Femur (tissue), 1 donor: ENCODE measurements at places on chromosomes 4 and X.

DNA sequence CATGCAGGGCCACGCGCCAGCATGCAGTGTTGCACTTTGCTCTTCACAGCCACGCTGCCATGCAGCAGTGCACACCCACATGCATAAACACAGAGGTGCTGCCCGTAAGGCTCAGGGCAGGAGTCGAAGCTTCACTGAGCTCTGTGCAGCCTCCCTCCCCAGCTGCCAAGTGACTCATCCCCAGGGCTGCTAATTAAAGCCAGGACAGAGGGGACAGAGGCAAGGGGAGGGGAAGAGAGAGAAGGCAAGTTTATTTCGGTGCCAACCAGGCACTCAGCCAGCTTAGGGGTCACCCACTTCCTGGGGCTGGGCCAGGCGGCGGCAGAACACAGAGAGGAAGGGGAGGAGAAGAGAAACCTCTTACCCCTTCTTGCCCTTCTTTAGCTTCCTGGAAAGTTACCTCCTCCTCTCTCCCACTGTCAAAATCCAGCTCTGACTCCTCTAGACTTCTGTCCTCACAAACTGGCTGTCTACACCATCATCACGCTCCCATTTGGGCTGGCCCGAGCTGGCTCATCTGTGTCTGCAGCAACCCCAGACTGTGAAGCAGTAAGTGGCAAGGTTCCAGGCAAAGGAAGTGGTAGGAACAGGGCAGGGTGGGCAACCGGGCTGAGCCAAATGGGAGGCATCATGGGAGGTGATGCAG, 6.2 kb upstream of the IQSEC2 start:
- DNase-seq = peak; percentile 69

DNA sequence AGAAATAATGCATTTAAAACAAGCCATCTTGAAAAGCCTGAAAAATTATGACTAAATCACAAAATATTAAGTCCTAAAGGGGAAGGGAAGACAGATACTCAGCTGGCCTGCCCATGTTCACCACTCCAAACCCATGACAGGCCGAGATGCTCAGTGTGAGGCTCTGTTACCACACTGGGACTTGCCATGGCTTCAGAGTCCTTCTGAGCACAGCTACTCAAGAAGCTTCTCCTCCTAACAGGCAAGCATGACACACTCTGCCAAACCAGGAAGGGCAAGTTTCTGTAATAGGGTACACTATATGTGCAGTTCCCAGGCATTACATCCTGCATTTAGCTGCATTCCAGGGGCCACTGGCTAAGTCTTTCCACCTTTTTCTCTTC, 34.0 kb upstream of the CYBB start:
- no peak for DNase-seq

DNA sequence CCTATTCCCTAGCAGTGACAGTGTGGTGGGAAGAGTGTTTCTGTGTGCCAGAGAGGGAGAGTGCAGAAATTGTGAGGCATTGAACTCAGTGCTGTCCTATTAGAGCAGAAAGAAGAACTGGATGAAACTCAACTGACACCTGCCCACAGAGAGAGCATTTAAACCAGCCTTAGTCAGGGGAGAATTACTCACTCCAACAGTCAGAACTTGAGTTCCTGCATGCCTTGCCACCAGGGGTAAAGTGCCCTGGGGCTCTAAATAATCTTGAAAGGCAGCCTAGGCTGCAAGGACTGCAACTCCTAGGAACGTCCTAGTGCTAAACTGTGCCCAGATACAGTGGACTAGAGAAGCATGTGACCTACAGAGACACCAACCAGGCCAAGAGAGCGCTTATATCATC, 12.8 kb downstream of the CYSLTR1 start:
- DNase-seq = no peak

DNA sequence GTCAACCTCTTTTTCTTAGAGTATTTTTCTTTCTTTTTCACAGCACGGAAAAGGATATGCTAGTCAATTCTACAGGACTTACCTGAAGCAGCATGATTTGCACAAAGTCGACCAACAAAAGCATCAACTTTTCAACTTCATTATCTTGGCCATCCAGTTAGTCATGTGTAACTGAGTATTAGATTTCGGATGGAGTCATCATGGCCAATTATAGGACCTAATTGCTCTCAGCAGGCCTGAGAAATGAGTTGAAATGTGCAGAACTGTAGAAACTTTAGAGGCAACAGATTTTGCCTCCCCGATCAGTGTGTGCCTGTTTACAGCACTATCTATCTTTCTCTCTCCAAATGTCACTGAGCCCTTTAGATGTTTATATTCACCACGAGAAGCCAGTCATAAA, 41.0 kb downstream of the PCDH10 start:
- no peak for DNase-seq

GRCh38 chrX:16953606-16954211, 7.3 kb downstream of the REPS2 start:
- no peak for DNase-seq

DNA sequence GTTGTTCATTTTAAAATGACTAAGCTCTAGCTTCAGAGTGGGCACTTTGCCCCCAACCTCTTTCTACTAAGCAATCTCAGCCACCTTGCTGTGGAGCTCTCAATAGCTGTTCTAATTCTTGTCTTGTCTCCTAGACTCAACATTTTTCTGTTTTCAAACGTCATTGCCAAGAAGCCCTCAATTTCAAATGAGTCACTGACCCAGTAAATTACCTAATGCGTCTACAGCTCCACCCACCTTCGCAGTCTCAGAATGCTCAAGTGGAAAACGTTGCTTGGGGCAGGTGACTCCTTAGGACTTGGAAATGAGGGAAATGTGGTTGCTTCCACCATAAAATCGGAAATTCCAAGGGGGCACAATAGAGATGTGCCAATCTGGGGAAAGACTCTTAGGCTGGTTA, 59.0 kb downstream of the ING2 start:
- no peak for DNase-seq

DNA sequence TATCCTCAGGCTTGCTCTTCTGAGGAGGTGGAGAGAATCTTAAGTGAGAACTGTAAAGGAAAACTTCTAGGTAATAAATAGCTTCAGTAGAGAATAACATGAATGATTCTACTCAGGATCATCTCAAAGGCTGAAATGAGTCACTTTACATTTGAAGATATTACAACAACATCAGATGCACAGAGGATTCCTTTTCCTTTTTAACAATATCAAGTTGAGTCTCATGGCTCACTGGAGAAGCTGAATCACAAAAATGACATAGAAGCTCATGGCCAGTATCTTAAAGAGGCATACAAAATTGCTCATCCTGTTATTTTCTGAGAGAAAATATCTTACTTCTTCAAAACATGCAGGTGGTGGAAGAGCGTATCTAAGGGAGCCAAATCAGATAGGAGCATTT, 72.5 kb upstream of the EMCN start:
- no peak for DNase-seq

DNA sequence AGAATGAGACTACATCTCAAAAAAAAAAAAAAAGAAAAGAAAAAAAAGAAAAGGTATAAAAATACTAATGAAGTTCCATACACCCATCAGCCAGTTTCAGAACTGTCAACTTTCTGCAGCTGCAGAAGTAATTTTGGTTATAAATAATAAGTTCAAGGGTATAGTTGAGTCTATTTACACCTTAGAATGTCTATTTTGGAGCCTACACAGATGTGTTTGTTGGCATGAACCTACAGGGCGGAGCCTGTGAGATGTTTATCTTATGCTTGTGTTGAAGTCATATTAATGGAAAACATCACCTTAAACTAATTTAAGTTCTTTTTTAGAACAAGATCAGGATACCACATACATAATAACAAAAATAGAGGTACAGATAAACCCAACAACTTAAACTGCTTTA, 85.8 kb downstream of the RAPGEF2 start:
- DNase-seq = no peak

GRCh38 chr4:153804722-153805121, 15.8 kb upstream of the SFRP2 start:
- no peak for DNase-seq

DNA sequence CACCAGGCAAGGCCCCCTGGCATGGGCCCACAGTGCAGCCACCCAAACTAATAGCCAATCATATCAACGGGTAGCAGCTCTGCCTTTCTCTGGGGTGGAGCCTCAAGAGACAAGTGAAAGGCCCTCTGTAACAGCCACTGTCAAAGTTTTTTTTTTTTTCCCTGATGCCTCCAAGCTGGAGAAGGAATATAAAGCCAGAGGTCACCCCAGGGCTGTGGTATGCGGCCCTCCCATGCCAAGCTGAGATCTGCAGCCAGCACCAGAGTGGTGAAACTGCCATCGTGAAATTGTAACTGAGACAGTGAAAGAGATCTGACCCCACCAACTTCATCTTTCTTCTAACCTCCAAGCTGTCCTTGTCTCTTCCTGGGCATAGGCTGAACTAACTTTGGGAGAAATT, 407.0 kb downstream of the KLHL4 start:
- DNase-seq = no peak

DNA sequence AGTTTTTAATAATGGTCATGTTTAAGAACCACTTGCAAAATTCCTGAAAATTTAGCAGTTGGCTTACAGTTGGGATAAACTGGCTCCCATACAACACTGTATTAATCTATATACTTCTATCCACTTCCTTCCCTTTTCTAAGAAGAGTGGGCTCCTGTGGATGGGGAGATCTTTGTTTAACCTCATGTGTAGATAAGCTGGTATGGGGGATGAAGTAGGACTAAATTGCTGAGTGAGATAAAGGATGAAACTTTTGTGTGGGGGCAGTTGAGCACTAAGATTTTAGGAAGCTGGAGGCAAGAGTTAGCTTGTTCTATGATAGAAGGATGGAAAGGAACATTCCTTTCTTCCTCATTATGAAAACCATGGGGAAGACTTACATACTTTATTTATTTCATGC, 54.6 kb upstream of the ATP8A1 start:
- DNase-seq = no peak

DNA sequence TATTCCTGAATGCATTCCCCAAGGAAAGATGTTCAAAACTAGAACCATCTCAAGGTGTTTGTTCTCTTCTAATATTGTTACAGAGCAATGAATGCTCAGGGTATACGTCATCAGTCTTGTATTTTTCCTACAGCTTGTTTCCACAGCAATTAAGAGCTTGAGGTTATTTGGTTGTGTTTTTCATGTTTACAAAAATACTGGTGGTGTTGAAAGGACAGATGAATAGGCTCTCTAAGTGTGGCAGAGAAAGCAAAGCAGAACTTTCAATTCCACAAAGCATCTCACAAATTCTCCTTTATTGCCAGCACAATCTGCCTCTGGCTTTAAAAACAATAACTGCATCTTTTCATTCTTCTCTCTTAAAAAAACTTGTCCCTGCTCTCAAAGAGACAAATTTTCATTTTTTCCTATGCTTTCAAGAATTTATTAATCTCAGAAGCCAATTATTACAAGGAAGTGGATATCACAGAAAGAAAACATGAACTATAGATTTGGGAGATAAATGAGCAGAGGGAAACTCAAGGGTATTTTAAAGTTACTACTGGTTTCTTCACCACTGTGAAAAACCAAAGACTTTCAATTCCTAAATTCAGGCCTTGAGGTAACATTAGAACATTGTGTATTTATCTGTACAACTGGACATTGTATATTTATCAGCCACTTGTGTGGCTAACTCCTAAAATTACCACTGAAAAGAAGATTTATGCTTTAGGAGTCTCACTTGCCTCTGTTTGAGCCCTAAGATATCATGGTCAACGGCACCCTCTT, 49.2 kb downstream of the DDX53 start:
- DNase-seq = no peak

DNA sequence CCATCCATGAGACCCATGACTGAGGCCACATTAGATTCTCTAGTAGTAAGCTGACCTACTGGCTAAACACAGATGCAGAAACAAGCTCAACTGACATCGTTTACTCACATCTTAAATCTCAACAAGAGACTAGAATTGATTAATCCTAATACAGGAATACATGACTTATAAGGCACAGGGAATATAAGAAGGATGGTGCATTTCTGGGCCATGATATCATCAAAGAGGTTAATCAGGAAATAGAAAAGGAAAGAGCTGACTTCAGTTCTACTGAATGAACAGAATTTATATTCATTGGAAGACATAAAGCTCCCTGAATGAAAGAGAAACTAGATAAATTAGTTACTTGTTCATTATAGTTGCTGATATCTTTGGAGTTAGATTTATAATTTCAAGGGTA, 1406.5 kb downstream of the STIM2 start:
- DNase-seq = no peak

DNA sequence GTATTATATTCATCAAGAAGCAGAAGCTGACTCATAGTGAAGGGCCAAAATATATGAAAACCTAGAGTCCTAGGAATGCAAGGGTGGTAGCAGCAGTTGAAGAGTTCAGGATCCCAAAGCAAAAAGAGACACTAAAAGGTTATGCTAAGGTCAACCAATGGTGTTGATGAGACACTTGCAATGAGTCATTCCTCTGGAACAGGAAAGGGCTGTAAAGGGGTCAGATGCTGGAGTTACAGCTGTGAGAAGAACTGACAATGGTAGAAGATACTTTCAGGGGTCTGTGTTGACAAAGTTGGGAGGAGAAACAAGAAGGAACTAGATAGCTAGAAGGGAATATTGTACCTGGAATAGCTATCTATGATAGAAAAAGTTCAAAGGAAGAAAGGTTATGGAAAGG, 47.5 kb downstream of the ZGRF1 start:
- DNase-seq = no peak

GRCh38 chr4:154741131-154741665, 2.6 kb upstream of the LRAT start:
- DNase-seq = no peak

GRCh38 chr4:20463176-20463430, 211.4 kb downstream of the SLIT2 start:
- DNase-seq = no peak

GRCh38 chr4:160537681-160538080, 1434.8 kb downstream of the RAPGEF2 start:
- no peak for DNase-seq

GRCh38 chr4:125331116-125331515, 16.4 kb downstream of the FAT4 start:
- no peak for DNase-seq

DNA sequence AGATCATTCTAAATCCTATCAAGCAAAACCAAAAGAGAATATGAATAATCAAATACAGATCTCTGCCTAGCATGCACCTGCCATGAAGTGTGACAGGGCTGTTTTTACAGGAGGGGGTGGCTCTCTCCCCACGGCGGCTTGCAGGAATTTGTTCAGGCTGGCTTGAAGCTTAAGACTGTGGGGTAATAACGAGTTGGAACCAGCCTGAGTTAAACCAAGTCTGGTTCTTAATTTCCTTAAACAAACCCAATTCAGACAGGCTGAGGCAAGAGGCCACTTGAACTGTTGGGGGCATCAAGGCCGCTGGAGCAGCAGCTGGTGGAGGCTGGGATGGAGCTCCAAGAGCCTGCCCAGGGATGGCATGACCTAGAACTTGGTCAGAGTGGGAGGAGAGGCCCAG, 45.1 kb upstream of the LGI2 start:
- DNase-seq = no peak

GRCh38 chr4:10722957-10723356, 38.4 kb upstream of the CLNK start:
- no peak for DNase-seq
